ENCODE measurements at places on chromosomes 5 and 9.

DNA sequence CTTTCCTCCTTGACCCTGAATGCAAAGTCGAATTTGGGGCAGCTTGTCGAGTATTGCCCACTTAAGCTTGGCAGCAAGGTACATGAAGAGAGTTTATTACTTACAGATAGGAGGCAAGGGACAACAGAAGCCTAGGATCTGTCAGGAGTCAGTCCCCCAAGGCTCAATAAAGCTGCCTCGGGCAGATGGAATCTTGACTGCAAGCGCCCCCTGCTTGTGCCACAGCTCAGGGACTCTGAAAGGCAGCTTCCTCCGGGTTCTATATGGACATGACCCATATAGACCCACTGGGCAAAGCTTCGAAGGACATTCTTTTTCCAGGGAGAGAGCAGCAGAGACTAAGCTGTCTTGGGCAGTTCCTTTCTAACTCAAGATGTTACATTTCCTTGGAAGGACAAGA lies 971.5 kb downstream of the EFNA5 start:
- no peak for DNase-seq

DNA sequence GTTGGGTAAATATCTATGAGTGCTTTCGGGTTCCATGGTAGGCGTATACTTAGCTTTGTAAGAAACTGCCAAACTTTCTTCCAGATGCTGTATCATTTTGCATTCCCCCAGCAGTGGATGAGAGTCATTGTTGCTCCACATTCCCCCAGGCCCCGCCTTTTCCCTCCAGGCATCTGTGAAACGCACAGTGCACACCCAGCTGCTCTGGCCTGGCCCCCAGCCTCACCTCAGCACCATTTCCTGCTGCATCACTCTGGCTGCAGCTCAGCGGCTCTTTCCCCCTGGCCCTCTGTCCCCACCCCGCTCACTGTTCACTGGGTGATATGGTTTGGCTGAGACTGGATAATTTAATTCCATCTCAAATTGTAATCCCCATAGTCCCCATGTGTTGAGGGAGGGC lies 76.6 kb upstream of the SPTLC1 start:
- no peak for DNase-seq

- no peak for DNase-seq
Measured at GRCh38 chr5:44783634-44784315, 25.0 kb upstream of the MRPS30 start.

DNA sequence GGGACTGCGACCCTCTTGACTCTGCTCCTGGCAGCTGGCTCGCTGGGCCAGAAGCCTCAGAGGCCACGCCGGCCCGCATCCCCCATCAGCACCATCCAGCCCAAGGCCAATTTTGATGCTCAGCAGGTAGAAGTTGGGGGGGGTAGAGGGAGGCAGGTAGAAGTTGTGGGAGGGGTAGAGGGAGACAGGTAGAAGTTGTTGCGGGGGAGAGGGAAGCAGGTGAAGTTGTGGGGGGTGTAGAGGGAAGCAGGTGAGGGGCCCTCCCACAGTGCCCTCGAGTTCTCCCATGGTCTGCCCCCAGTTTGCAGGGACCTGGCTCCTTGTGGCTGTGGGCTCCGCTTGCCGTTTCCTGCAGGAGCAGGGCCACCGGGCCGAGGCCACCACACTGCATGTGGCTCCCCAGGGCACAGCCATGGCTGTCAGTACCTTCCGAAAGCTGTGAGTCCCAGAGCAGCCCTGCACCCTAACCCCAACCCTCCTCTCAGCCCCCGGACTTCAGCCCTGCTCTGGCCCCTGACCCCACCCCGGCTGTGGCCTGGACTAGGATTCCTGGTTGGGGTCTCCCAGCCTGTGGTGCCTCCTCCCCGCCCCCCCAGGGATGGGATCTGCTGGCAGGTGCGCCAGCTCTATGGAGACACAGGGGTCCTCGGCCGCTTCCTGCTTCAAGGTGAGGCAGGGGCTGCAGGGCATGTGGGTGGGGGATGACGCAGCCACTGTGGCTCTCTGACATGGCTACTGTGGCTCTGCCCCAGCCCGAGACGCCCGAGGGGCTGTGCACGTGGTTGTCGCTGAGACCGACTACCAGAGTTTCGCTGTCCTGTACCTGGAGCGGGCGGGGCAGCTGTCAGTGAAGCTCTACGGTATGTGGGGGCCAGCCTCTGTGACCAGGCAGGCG lies 537 bp downstream of the C8G start:
- no peak for DNase-seq
